Thoracic aorta (tissue), 2 donors: ENCODE measurements at places on chromosomes 2 and 18.

DNA sequence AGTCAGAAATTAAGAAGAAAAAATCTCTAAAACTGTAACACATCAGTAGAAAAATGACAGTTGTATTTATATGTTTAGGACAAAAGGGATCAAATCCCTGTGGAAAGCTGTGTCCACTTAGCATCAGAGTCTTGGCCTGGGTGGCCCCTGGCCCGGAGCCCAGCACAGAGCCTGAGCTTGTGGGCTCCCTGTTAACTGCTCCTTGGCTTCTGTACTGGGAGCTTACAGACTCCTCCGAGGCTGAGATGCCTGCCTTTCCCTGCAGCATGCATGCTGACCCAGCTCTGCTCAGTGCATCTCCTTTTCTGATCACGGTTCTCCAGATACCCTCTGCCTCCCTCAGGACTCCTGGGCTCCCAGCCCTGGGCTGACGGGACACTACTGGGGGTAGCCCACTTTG, 98.1 kb downstream of the DCDC2C start:
- H3K27ac ChIP-seq, result no peak overlapping the region
- no peaks in the 10 kb centered on the region for H3K36me3 ChIP-seq
- no peak for DNase-seq
- H3K4me3 ChIP-seq, result no peak overlapping the region
- no peaks in the 10 kb centered on the region for H3K27me3 ChIP-seq
- H3K4me1 ChIP-seq, result no peaks in the 10 kb centered on the region

GRCh38 chr18:7056026-7056425, 61.6 kb downstream of the LAMA1 start:
- no peaks in the 10 kb centered on the region for H3K27me3 ChIP-seq
- no peaks in the 10 kb centered on the region for H3K4me1 ChIP-seq
- no peak for DNase-seq

DNA sequence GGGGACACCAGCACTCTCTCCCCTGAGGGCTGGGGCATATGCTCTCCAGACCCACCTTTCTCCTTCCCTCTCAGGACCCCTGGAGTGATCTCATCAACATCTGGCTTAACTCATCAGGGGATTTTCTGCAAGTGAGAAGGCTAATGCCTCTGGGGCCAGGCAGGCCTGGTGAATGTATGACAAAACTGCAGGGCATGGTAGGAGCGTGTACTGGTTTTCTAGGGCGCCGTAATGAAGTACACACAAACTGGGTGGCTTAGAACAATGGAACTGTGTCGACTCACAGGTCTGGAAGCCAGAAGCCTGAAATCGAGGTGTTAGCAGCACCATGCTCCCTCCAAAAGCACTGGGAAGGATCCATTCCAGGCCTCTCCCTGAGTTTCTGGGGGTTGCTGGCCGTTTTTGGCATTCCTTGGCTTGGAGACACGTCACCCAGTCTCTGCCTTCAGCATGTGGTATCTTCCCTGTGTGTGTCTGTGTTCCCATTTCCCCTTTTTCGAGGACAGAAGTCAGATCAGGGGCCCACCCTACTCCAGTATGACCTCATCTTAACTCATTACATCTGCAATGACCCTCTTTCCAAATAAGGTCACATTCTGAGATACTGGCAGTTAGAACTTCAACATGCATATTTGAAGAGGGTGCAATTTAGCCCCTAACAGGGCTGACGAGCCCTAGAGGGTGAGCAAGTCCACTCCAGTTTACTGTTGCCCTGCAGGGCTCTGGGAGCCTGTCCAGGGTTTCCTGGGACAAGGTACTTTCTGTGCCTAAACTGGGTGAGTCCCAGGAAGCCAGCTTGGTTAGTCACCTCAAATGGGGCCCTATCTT, 45.5 kb upstream of the CAB39 start:
- no peak overlapping the region for H3K27ac ChIP-seq
- no peak overlapping the region for H3K4me3 ChIP-seq
- no peaks in the 10 kb centered on the region for H3K36me3 ChIP-seq
- no peaks in the 10 kb centered on the region for H3K4me1 ChIP-seq
- no peaks in the 10 kb centered on the region for H3K27me3 ChIP-seq
- DNase-seq, result no peak

GRCh38 chr18:58578835-58579560, 49.9 kb downstream of the ALPK2 start:
- no peak for DNase-seq
- H3K27ac ChIP-seq, result no peak overlapping the region
- no peaks in the 10 kb centered on the region for H3K27me3 ChIP-seq
- H3K36me3 ChIP-seq, result no peaks in the 10 kb centered on the region

DNA sequence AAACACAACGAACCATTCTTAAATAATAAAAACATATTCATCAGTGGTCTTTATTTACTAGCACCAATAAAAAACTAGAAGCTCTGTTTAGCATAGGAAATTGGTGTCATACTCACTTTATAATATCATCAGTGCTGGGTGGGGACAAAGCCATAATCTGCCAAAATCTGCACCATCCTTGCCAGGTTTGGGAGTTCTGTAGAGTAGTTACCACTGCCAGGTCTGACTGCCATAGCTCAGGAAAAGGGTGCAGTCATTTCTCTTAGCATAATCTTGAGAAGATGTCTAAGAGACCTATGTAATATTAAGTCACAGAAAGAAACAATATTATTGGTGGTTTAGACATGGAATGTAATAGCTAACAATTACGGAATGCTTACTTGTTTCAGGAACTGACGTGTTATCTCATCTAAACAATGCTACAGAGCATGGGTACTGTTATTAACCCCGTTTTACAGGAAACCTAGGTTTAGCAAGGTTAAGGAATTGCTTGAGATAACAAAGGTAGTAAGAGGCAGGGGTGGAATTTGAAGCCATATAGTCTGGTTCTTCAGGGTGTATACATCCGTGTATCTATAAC, 1.6 kb upstream of the MARCHF7 start:
- no peaks in the 10 kb centered on the region for H3K27me3 ChIP-seq
- H3K4me1 ChIP-seq, result peaks cover 16% of the 10 kb centered on the region
- DNase-seq, result no peak
- H3K36me3 ChIP-seq, result no peaks in the 10 kb centered on the region

DNA sequence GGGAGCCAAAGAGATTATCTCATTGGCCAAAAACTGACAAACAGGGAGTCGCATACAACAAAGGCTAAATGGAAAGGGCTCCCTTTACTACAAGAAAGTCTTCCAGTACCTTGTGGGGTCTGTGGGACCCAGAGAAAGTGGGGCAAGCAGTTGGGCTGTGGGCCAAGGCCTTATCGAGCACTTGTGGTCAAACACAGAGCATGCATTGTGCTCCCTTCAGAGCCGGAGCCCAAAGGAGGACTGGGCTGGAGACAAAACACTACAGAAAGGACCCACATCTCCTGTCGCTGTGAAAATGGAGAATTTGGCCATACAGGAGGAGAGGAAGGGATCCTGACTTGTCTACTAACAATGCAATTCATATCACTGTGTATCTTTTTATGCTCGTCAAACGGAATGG, 37.1 kb upstream of the SLC1A4 start:
- H3K4me1 ChIP-seq, result no peaks in the 10 kb centered on the region
- H3K27me3 ChIP-seq, result no peaks in the 10 kb centered on the region
- H3K27ac ChIP-seq, result no peak overlapping the region
- no peak overlapping the region for H3K4me3 ChIP-seq
- H3K36me3 ChIP-seq, result no peaks in the 10 kb centered on the region

DNA sequence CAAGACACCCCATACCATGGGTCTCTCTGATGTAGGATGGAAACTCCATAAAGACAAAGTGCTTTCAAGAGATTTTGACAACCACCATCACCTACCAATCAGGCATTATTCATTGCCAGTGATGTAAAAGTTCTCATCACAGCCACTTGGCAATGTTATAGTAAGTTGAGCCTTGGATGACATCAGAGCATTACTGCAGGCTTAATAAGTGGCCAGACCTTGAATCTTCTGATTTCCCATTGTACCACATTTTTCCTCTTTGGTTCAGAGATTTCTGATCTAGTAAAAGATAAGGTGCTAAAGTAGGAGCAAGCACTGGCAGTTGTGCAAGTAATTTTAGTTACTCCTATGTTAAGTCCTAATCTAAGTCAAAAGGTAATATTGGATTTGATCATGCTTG, 36.5 kb downstream of the OSR1 start:
- no peaks in the 10 kb centered on the region for H3K36me3 ChIP-seq
- no peak overlapping the region for H3K27ac ChIP-seq
- DNase-seq, result no peak
- H3K4me3 ChIP-seq, result no peak overlapping the region
- H3K27me3 ChIP-seq, result no peaks in the 10 kb centered on the region
- H3K4me1 ChIP-seq, result no peaks in the 10 kb centered on the region
